Activated CD4-positive, CD25-positive, alpha-beta regulatory T cell treated with anti-CD3 and anti-CD28 coated beads, Interleukin-2, amount 50 U/mL, for 72 hours (primary cell): ENCODE measurements at places on chromosomes 5 and 9.

DNA sequence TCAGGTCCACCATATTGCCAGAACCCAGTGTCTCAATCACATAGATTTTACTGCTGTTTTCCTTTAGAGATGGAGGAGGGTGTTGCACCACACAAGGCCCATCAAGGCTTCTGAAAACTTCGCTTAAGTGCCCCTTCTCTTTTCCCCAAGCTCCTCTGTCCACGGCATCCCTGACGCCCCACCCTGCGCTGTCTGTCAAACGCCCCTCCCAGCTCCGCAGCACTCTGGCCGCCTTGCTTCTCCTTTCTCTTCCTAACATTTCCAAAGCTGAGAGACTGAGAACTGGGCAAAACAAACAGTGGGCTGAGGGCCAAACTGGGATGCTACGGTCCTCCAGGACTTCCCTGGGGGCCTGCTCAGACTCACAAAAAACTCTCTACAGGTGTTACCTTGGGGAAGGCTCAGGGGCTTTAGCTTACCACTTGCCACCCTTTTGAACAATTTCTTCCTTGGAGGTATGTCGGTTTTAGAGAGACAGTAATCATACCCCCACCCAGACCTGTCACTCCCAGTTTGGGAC is 28.3 kb upstream of the ERGIC1 start:
- no peak for DNase-seq

DNA sequence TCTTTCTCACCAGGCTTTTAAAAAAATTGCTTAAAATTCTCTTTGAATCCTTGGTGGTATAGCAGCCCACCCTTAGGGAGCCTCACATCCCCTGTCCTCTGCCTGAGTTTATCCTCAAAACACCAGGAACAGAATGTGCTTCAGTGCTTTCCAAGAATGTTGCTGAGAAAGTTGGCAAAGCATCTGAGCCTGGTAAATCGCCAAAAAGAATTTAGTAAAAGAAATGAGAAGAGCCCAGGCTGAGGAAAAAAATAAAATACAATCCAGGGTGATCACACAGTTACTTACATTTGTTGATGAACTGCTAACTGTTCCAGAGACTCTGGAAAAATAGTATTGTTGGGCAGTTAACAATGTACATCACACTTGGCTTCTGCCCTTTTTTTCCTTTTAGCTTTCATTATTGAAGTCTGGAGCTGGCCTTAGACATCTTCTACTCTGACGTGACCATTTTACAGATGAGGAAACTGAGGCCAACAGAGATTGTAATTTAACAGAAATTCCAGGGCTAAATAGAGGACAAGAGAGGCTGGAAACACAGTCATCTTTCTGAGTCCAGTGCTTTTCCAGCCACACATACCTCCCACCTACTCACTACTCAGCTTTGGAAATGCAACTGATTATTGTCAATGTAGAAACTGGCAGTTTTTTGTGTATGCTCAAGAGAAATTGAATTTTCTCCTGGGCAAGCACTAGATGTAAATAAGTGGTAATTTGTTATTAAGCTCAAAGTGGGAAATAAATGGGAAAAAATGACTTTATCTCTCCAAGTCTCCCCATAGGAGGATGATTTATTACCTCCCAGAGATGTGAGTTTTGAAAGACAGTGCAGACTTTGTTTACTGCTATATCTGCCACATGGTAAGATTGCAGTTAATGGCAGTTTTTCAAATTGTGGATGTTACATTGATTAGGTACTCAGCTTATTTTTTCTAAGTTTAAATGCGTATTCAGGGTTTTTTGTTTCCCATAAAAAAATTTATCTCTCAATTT is 86.7 kb upstream of the ALDH1A1 start:
- no peak for DNase-seq

DNA sequence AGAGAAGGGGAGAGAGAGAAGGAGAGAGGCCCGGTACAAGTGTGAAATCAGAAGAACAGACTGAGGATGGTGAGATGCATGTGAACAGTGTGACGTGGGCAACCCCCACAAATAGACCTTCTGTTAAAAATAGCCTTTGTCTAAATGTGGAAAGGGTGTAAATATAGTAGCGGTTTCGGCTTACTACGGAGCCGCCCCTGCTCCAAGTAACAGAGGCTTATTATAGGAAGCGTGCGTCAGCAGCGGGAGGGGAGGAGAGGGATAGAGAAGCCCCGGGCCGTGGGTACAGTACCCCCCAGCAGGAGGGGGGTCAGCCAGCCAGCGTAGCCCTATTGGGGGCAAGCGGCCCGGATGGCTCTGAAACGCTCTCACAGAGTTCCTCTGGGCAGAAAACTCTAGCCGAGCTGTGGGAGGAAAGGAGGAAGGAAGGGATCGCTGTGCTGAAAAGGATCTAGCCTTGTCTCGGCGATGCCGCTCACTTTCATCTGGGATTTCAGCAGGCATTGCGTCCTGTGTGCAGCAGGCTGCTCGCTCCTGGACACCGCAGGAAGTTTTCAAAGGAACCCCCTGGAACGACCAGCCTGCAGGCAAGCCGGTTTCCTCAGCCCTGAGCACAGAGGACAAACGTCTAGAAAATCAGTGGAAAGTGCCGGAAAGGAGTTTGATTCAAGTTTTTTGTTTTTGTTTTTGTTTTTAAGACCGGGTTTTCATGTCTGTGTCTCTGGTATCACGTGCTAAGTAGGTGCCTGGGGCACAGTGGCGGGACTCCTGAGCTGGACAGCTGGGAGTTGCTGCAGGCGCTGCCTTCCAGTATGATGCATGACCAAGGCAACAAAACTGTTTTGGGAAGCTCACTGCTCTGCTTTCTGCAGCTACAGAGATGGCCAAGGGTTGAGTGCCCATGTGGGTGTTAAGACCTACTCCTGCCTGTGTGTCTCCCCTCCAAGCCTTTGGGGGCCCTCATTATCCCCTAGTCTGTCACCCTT is 146.6 kb downstream of the SEC61B start:
- no peak for DNase-seq

GRCh38 chr5:74863726-74864125 is 2.5 kb downstream of the FAM169A start:
- DNase-seq: no peak

DNA sequence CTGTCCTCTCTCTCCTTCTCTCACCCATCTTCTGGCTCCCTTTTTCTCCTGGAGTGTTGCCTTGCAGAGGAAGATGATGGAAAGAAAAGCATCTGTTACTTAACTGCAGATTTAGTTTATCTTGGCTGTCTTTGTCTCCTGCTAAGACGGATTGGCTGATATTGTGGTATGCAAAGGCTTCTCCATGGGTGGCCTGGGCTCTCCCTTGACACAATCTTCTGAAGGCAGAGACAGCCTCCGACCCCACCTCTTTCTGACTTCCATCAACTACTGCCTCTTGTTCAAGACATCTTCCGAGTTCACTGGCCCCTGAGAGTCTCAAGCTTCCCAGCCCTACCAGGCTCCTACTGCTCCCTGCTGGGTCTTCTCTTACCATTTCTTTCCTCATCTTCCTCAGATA is 403.7 kb downstream of the LRRC70 start:
- DNase-seq: no peak

DNA sequence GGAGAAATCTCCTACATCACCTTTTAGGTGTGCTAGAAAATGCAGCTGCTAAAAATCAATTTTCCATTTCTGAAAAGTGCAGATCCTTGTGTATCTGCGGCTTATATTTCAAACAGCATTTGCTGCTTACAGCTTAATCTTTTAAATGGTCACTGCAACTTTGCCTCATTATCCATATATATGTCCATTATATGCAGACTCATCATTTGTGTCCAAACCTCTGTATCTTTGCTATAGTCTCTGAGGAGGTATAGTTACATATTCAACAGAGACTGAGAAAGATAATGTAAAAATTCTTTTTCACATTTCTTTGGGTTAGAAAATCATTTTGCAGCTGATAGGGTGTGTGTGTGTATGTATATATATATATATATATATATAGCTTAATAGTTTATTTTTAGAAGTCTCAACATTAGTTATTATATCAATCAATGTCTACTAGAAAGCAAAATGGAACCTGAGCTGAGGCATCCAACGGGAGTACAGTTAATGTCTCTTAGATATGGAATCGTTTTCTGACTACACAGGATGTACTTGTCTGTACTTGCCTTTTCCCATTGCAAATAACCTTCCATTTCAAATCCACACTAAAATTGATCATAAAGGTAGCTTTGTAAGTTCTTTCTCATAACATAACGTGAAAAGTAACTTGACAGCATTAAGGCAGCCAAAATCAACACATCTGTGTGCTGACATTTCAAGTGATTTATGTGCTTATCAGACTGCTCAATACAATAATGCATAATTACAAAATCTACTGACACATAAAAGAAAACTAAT is 267.0 kb upstream of the HAPLN1 start:
- no peak for DNase-seq

GRCh38 chr5:159183247-159183646 is 26.1 kb downstream of the RNF145 start:
- DNase-seq: no peak

DNA sequence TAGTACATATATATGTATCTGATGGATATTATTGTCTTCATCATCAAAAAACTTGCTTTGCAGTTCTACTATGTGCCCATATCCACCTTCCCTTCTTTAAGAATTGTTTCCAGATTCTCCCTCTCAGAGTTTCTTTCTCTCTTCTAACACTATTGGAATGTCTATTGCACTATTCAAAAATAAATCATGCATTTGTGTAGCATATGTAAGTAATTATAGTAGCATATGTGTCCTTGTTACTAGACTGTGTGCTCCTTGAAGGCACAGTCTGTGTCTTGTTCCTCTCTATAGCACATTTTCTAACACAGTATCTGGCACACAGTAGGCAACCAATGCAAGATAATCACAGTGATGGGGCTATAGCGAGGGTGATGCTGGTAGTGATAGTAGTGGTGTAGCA is 43.4 kb upstream of the TRIM32 start:
- DNase-seq: no peak
